A549 treated with CpdA at 1 μM for 4 hours (cell line): ENCODE measurements at places on chromosomes 2 and 18. TPM values are rescaled to one million over a fixed set of nuclear protein-coding genes. Genes with fewer than 3 reads are reported as not detected.

The MYO5B gene
- 12.3 to 14.5 TPM (median 12.7 TPM) in 5 replicates for total RNA-seq

The KIAA2012 gene
- not detected in 5 replicates for total RNA-seq

The GPR17 gene
- 0.09 to 0.21 TPM (median 0.12 TPM) in 4 of 5 replicates, not detected in the other for total RNA-seq

The ARHGAP28 gene
- 0.03 to 0.11 TPM in 2 of 5 replicates, not detected in the others for total RNA-seq

The ASB18 gene
- total RNA-seq: not detected in 5 replicates

The IL36A gene
- total RNA-seq: not detected in 5 replicates

The RPS27A gene
- total RNA-seq: 2,632 to 3,331 TPM (median 2,818 TPM) in 5 replicates
